GM20000 (cell line): ENCODE measurements at places on chromosomes 1 and 21.
A peak's percentile ranks its signal among the peaks of the same experiment; 100 is the strongest.

- DNase-seq = no peak
These were observed 176.8 kb upstream of the PTBP2 start for GRCh38 chr1:96544831-96545221.

DNA sequence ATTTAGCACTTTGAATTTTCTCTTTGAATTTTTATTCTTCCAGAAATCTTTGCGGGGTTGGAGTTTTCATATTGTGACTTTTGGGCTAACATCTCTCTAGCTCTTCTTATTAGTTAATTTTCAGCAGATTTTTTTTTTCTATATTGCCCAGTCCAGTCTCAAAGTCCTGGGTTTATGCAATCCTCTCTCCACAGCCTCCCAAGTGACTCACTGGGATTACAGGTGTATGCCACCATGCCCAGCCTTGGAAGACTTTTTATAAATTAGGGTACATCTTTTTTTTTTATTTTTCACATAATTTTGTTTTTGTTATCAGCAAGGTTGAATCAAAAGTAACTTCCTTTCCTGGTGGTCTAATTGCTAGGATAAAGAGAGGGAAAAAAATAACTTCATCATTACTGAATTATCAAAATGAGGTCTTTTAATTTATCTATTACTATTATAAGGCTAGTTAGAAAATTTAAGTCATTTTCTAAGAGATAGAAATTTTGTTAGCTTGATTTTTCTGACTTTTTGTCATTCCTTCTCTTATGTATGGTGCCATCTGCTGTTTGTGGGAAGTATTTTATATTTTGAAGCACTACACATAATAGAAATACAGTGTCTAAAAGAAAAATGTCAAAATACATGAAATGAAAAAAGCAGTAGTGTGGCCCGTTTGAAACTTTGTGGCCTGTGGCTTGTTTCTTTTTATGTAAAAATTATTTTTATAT is 273.4 kb upstream of the CACYBP start:
- peak; percentile 25 for DNase-seq

DNA sequence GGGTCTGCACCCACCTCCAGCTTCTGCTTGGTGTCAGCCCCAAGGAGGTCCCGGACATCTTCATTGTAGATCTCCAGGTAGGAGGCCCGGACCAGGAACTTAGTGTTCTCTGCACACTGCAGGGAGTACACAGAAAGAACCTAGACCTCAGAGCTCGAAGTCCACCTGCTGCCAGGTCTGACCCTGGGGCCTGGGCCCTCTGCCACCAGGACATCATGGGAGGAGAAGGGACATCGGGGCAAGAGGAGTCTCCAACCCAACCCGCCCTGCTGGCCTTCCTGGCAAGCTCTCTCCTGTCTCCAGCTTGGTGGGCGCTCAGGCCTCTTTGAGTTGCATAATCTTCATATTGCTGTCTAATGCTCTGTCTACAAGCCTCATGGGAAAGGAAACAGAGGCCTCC is 4.4 kb downstream of the KIF17 start:
- no peak for DNase-seq

- no peak for DNase-seq
These were observed 131.4 kb downstream of the FOXD2 start for GRCh38 chr1:47569261-47569660.

GRCh38 chr1:208709981-208710380 is 465.8 kb upstream of the PLXNA2 start:
- no peak for DNase-seq

- no peak for DNase-seq
These were observed 169.9 kb upstream of the PALMD start for GRCh38 chr1:99476058-99476457.

DNA sequence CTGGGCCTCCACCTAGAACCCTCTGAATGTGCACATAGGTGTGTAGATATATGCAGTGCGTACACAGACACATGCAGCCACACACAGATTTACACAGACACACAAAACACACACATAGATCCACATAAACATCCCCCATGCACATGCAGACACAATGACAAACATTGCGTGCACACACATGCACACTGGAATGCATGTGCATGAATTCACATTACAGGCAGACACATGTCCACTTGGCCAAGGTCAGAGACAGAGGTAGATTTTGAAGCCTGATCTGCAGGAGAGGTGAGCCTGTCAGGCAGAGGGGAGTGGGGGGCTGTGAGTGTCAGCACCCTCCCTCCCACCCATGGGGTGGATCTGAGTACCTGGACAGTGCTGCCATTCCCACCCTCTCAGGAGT is 338.5 kb downstream of the PTPRU start:
- DNase-seq = no peak

- peak; percentile 47 for DNase-seq
These were observed 4.2 kb upstream of the CCT8 start for GRCh38 chr21:29077651-29078090.

DNA sequence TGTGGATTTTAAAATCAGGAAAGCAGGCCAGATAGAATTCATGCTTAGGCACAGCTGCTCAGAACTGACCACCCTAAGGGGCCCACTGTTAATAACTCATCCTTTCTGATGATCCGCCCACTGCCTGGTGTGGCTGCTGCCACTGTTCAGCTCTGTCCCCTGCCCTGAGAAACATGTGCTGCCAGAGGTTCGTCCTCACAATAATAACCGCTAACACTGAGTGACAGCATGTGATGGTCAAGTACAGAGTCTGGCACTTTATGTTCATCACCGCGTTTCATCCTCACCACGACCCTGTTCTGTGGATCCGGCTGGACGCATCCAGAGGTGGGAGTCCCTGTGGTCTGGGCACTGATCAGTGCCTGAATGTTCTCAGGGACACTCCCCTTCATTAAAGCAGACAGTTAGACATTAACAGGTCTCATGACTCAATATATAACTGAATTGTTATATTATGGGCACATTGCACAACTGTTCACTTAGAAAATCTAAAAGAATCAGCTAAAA is 108.6 kb downstream of the SIM2 start:
- DNase-seq = no peak

GRCh38 chr1:67771749-67772148 is 61.5 kb downstream of the GNG12 start:
- DNase-seq = no peak

- peak; percentile 8 for DNase-seq
These were observed 42.3 kb downstream of the NEK7 start for GRCh38 chr1:198199105-198199504.

- DNase-seq = no peak
These were observed 99.2 kb downstream of the TPR start for GRCh38 chr1:186275822-186276221.

GRCh38 chr1:160724465-160725242 is 13.0 kb upstream of the CD48 start:
- DNase-seq = no peak

GRCh38 chr1:32311709-32312393 is 20.0 kb downstream of the HDAC1 start:
- no peak for DNase-seq

DNA sequence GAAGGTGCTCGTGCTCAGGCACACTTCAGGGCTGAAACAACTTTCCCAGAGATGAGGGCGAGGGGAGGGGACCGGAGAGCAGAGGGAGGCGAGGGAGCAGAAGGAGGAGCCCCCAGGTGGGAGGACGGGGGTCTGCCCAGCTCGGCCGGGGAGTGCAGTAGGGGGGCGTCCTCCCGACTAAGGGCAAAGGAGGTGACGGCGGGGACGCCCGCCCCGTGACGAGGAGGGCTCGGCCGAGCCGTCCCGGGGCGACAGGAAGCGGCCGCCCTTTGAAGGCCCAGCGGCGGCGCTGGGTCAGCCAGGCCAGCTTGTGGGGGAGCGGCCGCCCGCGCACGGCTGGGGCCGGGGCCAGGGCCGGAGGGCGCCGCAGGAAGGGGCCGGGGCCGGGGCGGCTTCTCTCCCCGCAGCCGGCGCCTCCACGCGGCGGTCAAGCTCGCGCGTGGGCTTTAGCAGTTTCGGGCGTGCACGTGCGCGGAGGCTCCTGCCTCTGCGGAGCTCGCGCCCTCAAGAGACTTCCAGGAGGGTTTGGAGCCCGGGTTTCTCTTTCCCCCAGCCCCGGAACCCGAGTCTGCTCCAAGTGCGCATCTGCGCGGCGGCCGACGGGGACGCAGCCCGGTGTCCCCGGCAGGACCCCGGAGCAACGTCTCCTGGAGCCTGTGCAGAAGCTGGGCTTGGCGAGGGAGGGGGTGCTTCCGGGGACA is 100.8 kb upstream of the SLC45A1 start:
- DNase-seq = peak; percentile 59

DNA sequence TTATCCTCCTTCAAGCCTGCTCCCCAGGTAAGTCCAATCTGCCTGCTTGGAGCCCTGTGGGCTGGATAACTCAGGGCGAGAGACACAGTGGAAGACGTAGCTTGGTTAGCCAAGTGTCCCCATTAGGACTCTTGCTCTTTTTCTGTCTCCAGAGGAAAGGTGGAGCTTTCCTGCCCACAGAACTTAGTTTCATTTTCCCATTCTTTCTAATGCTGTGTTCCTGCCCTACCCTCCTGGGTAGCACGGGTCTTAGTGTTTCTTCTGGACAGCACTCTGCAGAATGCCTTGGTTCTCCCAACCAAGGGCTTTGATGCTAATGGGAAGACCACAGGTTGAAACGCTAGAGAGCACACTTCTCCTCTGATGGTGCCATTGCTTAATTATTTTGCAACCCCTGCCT is 92.5 kb upstream of the LRRC8D start:
- no peak for DNase-seq

DNA sequence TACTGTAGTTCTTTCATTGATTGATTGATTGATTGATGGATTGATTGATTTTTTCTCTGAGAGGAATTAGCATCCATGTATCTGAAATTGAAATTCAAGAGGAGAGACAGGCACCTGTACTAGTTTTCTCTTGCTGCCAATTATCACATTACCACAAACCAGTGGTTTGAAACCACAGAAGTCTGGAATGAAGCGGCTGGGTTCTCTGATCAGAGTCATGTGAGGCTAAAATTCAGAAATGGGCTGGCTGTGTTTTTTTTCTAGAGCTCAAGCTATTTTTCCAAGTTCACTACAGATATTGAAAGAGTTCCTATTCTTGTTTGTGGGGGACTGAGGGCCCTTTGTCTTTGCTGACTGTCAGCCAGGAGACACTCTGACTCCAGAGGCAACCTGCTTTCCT is 10.0 kb downstream of the NBPF3 start:
- no peak for DNase-seq

DNA sequence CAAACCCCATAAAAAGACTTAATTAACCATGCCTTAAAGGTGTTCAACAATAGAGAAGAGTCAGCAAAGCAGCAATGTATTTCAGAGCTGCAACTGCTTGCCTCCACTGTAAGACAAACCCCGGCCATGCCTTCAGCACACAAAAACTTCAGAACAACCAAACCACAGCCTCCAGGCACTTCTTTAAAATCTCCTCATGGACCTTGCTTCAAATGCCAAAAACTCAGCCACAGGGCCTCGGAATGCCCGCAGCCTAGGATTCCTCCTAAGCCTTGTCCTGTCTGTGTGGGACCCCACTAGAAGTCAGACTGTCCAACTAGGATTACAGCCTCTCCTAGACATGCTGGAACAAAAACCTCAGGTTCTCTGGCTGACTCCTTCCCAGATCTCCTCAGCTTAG is 208.1 kb upstream of the DUSP10 start:
- DNase-seq = no peak

GRCh38 chr1:3012456-3013291 is 8.6 kb upstream of the ACTRT2 start:
- DNase-seq = peak; percentile 70
